ENCODE measurements at places on chromosomes 11 and 22.

GRCh38 chr11:20159466-20160381, 551 bp downstream of the DBX1 start:
- DNase-seq = no peak

DNA sequence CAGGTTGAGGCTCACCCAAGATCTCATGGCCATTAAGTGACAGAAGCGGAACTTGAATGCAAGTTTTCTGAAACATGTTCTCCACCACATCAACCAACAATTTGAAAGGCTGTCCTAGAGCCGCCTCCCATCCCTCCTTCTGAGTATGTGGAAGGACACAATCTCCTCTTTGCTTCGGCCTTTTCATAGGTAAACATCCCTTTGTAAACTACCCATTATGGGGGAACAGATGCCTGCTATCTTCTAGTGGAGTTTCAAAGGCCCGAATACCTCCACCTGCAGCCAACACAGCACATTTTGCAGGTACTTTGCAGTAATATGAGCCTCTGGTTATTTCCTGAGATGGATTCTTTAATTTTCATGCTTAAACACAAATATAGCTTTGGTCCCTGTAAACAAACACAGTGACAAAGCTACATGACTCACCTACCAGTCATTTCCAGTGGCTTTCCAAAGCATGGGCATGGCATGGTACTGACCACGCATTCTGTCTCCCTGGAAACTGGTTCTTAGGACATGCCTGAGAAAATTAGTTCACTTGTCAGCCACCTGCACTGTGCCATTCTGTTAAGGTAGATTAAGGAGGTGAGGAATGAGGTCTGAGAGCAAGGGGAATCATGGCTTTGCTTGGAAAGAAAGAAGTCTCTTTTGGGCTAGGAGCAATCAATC, 60.2 kb downstream of the EHF start:
- no peak for DNase-seq

DNA sequence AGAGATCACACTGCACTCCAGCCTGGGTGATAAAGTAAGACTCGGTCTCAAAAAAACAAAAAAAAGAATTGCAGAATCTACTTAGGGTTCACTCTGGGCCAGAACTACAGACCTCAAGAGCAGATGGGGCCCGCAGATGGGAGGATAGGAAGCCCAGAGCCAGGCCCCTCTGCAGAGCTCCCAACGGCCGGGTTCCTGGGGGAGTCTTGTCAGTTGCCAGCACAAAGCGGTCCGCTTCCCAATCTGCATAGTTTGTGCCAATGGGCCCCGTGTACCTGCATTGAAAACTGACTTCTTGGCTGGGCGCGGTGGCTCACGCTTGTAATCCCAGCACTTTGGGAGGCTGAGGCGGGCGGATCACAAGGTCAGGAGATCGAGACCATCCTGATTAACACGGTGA, 1.7 kb upstream of the CHID1 start:
- no peak for DNase-seq

- DNase-seq = no peak
These were observed 256.0 kb upstream of the B3GAT1 start for GRCh38 chr11:134668076-134668475.

- DNase-seq = no peak
These were observed 4.1 kb upstream of the CRACR2B start for GRCh38 chr11:823441-824291.

Data from esophagus squamous epithelium (tissue), 5 donors.